CD4-positive, alpha-beta T cell treated with Interleukin-1 beta for 1 hour (primary cell): ENCODE measurements at places on chromosomes 7 and 10.

DNA sequence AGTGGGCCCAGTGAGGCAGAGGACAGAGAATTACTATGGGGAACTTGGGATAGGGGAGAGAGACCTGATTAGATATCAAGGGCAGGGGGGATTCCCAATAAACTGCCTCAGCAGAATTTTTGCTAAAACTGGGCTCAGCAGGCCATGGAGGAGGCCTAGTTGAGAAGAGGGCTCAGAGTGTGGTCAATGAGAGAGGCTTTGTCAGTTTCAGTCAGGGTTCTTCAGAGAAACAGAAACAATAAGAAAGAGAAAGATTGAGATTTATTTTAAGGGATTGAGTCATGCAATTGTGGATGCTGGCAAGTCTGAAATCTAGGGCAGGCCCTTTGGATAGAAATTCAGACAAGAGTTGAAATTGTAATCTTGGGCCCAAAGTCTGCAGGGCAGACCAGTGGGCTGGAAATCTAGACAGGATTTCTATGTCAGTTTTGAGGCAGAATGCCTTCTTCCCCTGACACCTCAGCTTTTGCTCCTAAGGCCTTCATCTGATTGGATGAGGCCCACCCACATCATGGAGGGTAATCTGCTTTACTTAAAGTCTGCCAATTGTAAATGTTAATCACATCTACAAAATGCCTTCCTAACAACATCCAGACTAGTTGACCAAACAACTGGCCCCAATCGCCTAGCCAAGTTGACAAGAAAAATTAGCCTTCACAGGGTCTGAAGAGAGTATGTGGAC is 33.5 kb upstream of the CCSER2 start:
- DNase-seq: no peak

GRCh38 chr10:26981232-26981824 is 119.0 kb downstream of the ANKRD26 start:
- no peak for DNase-seq

DNA sequence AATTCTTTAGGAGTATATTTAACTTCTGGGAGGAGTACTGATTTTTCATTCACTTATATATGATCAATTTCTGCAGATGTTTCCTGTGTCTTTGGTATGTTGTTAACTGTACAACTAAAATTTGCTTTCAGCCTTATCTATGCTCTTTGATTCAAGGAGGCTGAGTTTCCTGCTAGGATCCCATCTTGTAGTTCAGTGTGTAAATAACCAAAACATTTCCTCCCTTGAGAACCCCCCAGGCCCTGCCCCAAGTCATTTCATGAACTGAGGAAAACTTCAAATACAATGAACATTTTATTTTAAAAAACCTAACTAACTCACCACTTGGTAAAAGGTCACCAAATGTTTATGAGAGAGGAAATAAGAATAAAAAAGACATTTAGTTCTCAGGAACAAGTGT is 55.5 kb downstream of the VWA2 start:
- DNase-seq: no peak

DNA sequence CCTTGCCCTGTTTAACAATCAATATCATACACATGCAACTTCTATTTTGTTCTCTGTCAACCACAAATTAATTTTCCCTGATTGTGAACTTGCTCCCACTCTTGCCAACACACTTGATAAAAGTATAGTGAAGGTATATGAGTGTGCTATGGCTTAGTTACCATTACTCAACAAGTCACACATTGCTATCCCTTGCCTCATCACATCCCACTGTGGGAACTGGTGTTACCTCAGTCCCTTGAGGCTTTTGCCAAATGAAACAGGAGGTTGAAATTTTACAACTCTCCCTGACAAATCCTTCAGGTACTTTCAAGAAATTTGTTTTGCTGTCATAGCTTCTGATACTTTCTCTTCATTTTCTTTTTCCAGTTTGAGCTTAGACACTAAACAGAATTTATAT is 472.5 kb upstream of the SEMA3D start:
- DNase-seq: no peak

DNA sequence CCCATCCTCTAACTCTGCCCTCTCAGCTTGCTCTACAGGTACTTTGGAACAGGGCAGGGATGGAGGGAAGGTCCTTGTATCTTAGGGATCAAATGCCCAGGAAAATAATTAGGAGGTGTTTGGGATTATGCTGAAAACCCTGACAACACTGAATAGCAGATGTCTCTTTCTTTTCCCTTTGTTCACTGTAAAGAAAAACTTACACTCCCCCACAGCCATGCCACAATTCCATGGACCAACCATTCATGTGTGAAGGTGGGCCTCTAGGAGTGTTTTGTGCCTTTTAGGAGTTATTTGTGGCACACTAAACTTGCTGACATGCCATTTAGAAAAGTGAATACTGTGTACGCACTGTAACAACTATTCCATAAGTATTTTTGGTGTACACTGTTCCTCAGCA is 108.1 kb downstream of the SNX10 start:
- no peak for DNase-seq

DNA sequence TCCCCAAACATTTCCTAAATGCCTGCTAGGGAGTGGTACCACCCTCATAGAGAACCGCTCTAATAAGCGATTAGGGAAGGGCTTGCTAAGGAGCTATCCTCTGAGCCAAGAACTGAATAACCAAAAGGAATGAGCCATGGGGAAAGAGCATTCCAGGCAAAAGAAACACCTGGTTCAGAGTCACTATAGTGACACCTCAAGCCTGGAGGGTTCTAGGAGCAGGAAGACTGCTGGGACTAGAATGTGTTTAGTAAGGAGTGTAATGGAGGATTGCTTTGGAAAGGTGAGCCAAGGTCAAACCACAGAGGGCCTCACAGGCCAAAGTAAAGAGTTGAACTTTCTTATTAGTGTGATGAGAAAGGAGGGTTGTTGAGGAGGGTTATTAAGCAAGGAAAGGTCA is 38.7 kb upstream of the NRBF2 start:
- DNase-seq: no peak

GRCh38 chr10:78859769-78860168 is 209.0 kb upstream of the ZMIZ1 start:
- DNase-seq: no peak

- DNase-seq: no peak
Measured at GRCh38 chr7:157129907-157130460, 8.7 kb upstream of the UBE3C start.

- no peak for DNase-seq
Measured at GRCh38 chr10:79063661-79064492, 4.9 kb upstream of the ZMIZ1 start.

DNA sequence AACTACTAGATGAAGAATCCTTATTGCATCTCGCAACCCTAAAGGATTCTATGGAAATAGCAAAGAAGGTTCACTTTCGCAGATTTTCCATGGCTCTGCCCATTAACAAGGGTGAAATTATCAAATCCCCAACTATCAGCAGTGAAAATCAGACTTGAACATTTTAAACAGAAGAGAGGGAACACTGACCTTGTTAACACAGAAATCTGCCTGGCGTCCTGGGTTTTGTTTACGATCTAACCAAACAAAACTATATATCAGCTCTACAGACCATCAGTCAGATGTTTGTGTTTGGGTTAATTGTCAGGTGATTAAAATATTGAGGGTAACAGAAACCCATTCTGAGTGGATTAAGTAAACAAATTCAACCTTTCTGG is 1.9 kb downstream of the CTTNBP2 start:
- DNase-seq: no peak

- DNase-seq: no peak
Measured at GRCh38 chr7:47576031-47576865, 5.7 kb downstream of the TNS3 start.

DNA sequence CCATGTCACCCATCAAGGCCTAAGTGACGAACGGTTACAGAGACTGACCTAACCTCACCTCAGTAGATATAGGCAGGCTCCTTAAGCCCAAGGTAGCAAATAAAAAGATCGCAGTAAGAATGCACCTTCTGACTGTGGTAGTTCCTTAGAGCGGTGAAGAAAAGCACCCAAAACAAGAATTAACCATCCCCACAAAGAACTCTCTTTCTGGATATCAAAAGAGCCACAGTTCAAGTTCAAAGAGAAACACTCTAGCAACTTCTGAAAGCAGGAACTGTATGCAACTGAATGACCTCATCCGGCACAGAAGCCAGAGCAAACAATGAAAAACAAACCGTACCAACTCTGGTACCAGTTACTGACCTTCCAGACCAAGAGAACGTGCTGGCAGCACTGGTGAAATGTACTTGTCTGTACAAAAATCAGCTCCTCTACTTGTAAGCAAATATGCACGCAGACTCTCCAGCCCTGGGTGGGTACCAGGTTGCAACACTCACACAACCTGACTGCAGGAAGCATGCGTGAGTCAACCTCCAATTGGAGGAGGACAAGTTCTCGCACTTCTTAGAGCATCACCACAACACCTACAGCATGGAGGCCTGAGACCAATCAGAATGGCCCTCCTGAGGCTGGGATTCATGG is 202.7 kb downstream of the FAM107B start:
- peak; percentile 84 for DNase-seq

GRCh38 chr10:12418725-12419261 is 69.4 kb downstream of the CAMK1D start:
- DNase-seq: no peak

DNA sequence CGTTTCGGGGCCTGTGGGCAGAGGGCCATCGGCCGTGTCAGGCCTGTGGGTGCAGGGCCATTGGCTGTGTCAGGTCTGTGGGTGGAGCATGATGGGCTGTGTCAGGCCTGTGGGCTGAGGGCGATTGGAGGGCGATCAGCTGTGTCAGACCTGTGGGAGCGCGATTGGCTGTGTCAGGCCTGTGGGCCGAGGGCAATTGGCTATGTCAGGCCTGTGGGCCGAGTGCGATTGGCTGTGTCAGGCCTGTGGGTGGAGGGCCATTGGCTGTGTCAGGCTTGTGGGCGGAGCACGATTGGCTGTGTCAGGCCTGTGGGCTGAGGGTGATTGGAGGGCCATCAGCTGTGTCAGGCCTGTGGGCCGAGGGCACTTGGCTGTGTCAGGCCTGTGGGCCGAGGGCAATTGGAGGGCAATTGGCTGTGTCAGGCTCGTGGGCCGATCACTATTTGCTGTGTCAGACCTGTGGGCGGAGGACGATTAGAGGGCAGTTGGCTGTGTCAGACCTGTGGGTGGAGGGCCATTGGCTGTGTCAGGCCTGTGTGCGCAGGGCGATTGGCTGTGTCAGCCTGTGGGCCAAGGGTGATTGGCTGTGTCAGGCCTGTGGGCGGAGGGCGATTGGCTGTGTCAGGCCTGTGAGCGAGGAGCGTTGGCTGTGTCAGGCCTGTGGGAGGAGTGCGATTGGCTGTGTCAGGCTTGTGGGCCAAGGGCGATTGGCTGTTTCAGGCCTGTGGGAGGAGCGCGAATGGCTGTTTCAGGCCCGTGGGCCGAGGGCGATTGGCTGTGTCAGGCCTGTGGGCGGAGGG is 54.1 kb downstream of the DYNC2I1 start:
- no peak for DNase-seq

GRCh38 chr10:452512-453426 is 236.7 kb downstream of the DIP2C start:
- no peak for DNase-seq

GRCh38 chr7:139072796-139073195 is 36.7 kb downstream of the ZC3HAV1 start:
- DNase-seq: no peak

DNA sequence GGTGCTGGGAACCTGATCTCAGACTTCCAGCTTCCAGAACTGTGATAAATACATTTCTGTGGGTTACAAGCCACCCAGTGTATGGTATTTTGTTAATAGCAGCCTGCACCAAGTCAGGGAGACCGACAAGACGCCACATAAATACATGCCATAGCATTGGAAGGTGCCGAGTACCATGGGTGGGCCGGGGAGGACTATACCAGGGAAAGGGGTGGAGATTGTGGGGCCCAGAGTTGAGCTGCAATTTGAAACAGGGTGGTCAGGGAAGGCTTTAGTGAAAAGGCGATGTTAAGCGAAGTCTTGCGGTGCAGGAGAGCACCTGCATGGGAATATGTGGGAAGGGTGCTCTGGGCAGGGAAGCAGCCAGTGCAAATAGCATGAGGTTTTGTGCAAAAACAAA is 88.9 kb upstream of the LRRC4 start:
- DNase-seq: no peak

GRCh38 chr7:77428777-77429231 is 12.7 kb upstream of the GSAP start:
- peak; percentile 26 for DNase-seq

DNA sequence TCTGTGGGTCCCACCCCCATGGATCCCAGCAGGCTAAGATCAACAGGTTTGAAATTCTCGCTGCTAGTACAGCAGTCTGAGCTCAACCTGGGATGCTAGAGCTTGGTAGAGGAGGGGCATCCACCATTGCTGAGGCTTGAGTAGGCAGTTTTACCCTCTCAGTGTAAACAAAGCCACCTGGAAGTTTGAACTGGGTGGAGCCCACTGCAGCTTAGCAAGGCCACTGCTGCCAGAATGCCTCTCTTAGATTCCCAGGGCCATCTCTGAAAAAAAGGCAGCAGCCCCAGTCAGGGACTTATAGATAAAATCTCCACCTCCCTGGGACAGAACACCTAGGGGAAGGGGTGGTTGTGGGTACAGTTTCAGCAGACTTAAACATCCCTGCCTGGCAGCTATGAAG is 190.0 kb upstream of the CACNA2D1 start:
- DNase-seq: no peak

DNA sequence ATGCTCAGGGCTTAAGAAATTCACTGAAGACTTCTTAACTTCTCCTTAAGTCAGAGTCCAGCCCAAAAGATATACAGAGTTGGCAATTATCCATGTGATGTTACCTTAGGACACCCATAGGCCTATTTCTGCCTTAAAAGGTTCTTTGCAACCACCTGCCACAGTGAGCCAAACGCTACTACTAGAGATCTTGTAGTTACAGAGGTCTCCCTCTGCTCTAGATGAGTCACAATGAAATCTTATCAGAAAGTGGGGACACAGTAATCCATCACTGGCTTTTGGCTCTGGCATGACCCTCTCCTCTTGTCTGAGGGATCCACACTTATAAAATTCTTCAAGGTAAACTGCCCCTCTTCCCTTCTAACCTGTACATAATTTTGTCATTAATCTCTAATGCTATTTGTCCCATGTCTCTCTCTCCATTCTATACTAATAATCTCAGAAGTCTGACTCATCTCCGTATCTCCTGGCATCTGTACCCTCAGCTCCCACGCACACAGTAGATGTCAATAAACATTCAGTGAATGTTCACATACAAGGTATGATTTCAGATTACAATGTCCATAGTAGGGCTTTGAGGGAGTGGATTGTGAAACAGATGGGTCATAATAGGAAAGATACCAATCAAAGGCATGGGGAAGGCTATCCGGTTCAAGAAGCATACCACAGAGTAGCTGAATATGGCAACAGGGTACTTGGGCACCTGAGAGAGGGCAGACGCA is 112.1 kb downstream of the SGMS1 start:
- DNase-seq: no peak

- peak; percentile 31 for DNase-seq
Measured at GRCh38 chr7:17304926-17305325, 6.5 kb downstream of the AHR start.

GRCh38 chr7:148901178-148901577 is 17.1 kb upstream of the EZH2 start:
- no peak for DNase-seq
